ENCODE measurements at places on chromosomes 4 and X.
A peak's percentile ranks its signal among the peaks of the same experiment; 100 is the strongest.

- DNase-seq, result peak; percentile 51
Measured at GRCh38 chrX:130916636-130917422, 13.8 kb upstream of the ENOX2 start.

- no peak for DNase-seq
Measured at GRCh38 chr4:2406920-2407319, 11.5 kb downstream of the ZFYVE28 start.

- no peak for DNase-seq
Measured at GRCh38 chrX:117532339-117532738, 584.3 kb downstream of the KLHL13 start.

GRCh38 chr4:86831262-86832130, 17.7 kb downstream of the SLC10A6 start:
- DNase-seq, result no peak

DNA sequence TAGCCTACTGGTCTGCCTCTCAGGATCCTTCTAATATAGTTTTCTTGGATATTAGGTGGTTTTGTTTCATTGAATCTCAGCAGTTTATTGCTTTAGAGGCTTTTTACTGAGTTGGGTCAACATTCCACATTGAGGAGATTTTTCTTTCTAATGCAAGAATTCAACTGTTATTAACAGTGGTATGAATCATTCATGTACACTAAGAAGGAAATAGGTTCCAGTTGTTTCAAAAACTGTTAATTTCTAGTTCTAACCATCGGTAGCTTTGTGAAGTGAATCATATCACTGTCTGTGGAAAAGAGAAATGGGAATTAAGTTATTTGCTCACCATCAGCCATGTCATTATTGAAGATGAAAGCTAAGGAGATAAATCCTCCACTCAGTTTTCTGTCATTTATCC, 331.5 kb downstream of the RPA4 start:
- no peak for DNase-seq

GRCh38 chrX:24424948-24425347, 40.1 kb upstream of the PDK3 start:
- DNase-seq, result no peak

DNA sequence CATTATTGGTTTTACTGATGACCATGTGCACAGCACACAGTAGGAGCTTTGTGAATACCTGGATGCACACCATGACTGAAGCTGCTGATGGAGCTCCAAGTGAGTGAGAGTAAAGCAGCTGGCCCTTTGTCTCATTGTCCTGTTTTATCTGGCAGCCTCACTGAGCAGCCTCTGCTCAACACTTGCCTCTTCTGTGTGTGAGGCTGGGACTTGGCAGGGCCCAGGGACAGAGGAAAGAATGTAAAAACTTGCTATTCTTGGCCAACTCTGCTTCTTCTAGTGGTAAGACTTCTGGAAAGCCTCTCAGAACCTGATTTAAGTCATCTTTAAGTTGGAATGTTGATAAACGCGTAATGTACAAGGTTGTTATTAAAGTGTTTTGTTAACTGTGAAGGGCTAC, 61.4 kb downstream of the BEX1 start:
- DNase-seq, result no peak

DNA sequence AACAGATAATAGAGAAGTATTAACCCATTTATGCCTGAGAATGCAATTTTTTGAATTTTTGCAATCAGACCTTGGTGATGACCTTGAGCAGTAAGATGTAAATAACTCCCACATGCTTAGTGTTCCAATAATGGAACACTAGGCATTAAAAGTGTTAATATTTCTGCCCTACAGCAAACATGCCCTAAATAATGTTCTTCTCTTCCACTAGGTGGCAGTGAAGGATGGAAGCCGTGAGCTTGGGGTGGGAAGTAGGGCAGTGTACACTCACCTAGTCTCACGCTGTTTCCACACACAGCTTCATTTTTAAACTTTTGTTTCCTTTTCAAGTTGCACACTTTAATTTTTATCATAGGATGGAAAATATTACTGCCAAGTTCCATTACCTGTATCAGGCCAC, 613.1 kb upstream of the HS3ST1 start:
- no peak for DNase-seq

- peak; percentile 79 for DNase-seq
Measured at GRCh38 chrX:79133904-79134303, 10.6 kb upstream of the GPR174 start.

DNA sequence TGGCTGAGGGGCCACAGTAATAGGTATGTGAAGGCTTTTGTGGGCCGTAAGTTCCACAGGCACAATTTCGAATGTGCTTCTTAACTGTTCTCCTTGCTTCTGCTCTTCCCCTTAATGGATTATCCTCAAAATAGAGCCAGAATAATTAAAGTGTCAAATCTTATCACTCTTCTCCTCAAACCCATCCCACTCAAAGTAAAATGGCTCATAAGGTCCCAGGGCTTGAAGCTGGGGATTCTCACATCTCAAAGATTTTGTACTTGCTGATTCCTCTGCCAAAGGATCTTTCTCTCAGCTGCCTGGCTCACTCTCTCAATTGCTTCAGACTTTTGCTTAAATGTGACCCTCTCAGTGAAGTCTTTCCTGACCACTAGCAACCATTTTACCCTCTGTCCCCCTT, 16.6 kb downstream of the ADAMTS3 start:
- DNase-seq, result no peak

DNA sequence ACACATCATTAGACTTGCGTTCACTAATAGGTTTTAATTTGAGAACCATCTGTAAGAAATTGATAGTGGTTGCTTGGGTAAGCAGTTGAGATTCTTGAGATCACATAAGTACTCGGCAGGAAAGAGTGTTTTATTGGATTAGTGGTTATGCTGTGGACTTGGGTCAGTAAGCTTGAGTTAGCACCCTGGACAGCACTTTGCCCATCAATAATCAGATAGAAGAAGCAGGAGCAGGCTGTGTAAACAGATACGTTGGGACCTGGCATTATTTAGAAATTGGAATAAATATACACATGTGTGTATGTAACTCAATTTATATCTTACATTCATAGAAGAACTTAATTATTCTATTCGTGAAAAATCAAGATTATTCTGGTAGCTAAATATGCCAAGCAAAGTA, 357.5 kb upstream of the SMIM31 start:
- DNase-seq, result no peak

DNA sequence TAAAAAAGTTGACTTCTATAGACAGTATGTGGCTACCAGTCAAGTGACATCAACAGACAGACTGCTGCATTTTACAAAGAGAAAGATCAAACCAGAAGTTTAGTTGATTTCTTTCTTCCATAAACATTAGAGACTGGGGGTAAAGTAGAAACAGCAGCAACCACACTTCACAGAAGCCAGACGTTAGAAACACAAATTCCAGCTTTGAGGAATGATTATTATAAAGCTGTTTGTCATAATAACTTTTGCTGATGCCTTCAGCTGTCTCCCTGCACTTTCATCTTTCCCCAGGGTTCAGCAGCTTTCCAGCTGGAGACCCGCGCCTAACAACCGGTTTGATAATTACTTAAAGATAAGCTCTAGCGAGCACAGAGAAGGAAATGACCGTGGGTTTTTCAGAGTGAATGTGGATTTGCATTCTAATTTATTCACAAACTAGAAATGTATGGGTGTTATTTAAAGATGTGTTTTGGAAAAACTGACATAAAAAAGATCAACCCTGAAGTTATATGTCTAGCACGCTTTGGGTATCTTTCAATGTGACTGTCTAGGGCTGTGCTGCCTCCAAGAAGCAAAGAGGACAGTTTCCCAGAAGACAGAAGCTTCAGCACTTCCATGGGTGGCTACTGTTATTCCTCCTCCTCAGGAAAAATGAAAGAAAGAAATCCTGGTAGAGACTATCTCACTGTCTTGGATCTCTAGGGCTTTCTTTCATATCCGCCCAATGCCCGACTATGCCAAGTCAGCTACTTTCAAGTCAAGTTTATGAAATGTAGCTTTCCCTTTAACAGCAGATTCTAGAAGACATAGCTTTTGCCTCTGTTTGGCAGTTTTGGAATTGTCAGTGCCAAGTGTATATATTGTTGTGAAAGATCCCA, 15.0 kb upstream of the ENAM start:
- DNase-seq, result no peak

DNA sequence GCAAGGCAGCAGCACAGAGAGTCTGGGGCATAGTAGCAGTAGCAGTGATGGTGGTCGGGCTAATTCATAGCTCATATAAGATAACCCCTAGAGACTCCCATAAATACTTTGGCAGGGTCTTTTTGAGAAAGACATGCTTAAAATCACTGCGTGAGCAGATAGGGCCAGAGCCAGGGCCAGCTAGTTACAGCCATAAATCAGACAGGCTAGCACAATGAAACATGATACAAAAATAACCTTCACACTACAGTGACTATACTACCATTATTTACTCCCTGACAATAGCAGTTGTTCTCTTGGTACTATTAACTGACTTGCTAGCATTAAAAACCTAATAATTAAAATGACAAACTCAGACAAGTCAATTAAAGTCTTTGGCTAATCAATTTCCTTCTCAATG, 295.9 kb downstream of the SMARCA1 start:
- DNase-seq, result no peak

- no peak for DNase-seq
Measured at GRCh38 chrX:2406891-2407518, 93.8 kb downstream of the DHRSX start.

DNA sequence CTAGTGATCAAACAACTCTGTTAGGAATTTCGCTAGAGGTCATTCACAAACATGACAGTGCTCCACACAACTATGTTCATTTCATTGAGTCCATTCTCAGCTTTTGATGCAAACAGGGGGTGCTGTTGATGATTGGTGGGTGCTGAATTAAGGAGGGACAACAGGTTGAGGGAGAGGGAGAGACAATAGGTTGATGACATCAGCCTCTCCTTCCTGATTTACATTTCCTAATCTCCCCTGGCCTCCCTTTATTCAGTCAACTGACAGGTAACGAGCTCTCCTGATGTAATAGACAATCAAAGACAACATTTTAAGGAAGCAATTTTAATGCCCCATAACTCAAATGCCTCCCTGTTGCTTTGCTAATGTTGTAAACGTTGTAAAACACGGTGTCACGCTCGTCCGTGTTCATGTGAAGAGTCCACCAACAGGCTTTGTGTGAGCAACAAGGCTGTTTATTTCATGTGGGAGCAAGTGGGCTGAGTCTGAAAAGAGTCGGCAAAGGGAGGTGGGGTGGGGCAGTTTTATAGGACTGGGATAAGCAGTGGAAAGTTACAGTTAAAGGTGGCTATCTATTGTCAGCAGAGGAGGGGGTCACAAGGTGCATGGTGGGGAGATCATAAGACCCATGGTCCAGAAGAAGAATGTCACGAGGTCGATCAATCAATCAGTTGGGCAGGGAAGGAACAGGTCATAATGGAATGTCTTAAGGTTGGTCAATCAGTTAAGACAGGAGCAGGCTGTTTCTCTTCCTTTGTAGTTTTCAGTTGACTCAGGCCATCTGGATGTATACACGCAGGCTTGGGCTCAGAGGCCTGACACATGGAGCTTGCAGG, 4.8 kb upstream of the GAR1 start:
- no peak for DNase-seq

DNA sequence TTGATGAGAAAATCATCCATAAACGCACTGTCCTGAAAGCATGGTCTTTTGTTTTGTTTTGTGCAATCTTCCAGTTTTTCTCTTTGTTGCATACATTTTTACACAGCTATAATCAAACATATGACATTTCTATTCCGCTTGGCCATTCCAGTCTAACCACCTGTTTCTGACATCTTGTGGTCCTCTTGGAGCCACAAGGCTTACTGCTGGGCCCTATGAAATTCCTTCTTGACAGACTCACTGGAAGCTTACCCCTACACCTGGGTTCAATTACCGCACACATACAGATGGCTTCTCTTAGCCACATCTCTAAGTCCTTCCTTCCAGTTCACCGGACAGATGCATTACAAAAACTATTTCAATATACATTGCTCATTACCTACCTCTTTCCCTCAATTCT, 72.4 kb downstream of the PAPSS1 start:
- DNase-seq, result no peak

DNA sequence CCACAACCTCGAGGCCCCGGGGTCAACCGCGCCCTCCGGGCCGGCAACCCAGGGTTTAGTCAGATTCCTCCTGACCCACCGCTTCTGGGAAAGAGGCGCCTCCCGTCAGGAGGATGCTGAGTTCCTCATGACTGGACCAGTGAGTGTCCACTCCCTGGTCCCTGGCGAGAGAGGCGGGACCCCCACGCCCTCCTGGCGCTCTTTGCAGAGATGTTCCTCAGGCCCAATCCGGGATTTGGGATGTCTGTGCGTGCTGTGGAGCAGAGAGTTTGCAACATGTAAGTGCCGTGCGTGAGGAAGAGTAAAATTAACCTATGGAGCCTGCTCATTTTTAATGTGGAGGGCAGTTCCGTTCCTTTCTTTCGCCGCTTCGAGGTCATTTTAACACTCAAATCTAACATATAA, 824 bp upstream of the UGDH start:
- DNase-seq, result peak; percentile 30

DNA sequence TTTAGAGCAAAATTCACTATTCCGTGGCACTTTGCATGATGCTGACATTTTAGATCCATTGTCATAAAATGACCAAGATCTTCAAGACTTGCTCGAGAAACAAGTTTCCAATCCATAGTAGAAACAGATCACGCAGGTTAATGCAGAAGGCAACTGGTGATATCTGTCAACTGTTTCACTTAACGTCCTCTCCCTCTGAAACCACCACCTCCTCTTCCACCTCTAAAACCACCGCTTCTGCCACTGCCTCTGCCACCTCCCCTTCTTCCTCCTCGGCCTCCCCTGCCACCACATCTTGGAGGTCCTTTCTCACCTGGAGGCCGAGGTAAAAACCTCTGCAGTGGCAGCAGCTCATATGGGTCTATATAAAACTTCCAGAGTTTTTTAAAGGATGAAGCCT, 84.6 kb upstream of the IRF2 start:
- DNase-seq, result no peak

DNA sequence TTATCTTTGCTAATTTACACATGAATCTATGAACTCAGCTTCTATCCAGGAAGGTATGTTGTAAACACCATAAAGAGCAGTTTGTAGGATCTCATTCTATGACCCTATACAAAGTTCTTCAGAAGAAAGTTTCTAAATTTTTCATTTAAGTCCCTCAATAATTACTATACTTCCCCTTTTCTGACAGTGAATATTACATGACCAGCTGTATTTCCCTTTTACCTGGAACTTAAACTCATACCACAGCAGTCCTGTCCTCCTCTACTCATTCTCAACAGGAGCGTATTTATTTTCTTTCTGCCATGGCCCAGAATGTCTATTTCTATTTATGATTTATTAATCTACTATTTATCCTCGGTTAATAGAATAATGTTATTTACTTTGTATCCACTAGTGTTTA, 15.8 kb downstream of the RASGEF1B start:
- no peak for DNase-seq

- no peak for DNase-seq
Measured at GRCh38 chrX:49977319-49978090, 55.1 kb downstream of the CLCN5 start.

- no peak for DNase-seq
Measured at GRCh38 chrX:151737494-151737893, 2.9 kb downstream of the CNGA2 start.

GRCh38 chr4:8840816-8841455, 30.7 kb downstream of the HMX1 start:
- DNase-seq, result no peak

DNA sequence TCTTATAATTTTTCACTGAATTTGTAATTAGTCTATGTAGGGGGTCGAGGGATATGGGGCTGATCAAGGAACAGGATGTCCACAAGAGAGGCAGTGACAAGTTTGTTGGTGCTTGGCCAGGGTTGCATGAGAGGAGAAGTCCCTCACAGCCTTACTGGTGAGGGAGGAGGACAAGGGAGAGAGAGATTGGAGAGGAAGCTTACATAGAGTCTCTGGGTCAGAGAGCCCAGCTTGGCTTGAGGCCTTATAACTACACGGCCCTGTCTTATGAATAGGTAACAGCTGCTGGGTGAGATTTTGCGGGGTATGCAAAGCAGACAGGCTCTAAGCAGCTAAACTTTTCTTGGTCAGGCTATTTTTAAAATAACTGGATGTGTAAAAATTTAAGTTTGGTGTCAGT, 37.9 kb upstream of the OTUD4 start:
- no peak for DNase-seq
